ENCODE measurements at places on chromosomes 7 and 10. TPM values are rescaled to one million over a fixed set of nuclear protein-coding genes. Genes with fewer than 3 reads are reported as not detected.

The GRID1 gene
- not detected for total RNA-seq

DNA sequence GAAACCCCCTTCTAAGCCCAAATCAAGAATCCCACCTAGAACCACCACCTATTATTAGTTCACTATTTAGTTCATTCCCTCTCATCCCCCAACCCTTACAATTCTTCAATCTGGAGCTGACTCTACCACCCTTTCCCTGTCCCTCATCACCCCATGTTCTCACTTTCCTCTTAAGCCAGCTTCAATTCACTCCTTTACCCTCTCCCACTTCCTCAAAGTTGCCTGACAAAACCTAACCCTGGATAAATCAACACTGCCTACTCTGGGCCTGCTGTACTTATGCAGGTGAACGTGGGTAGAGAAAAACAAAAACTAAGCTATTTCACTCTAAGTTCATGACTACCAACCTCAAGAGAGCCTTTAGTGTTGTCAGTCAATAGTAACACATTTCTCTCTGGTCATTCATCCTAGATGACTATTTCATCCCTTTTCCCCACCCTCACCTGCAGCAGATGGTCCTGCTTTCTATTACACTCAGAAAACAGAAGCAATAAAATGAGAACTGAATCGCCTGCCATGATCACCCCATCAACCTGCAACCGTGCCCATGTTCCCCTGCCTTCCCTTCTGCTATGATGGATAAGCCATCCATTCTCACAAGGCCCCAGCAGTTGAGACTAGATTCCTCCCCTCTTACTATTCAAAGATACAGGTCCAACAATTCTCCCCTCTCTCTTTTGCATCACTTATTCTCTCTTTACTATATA is 52.6 kb downstream of the ARHGAP21 start:
- DNase-seq = no peak

GRCh38 chr10:369221-369683 is 234.0 kb downstream of the ZMYND11 start:
- DNase-seq = no peak

DNA sequence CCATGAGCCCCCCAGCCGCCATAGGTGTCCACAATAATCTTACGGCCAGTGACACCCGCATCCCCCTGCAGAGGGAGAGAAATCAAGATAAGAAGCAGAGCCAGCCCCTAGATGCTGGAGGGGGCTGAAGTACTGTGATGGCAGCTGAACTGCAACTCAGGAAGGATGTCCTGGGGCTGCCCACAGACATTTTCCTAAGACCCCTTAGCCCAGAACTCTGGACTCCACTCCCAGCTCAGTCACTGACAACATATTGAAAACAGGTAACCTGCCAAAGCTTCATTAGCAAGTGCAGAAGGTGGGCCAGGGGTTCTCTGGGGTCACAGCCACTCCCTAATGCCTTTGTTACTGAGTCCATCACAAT is 14.3 kb downstream of the MAT1A start:
- DNase-seq = no peak

- DNase-seq = no peak
Observed at GRCh38 chr7:19437446-19437845, 271.4 kb downstream of the POLR1F start.

- DNase-seq = no peak
Observed at GRCh38 chr10:71525092-71525491, 128.4 kb downstream of the CDH23 start.

- DNase-seq = no peak
Observed at GRCh38 chr7:71511361-71511807, 379.4 kb downstream of the GALNT17 start.

DNA sequence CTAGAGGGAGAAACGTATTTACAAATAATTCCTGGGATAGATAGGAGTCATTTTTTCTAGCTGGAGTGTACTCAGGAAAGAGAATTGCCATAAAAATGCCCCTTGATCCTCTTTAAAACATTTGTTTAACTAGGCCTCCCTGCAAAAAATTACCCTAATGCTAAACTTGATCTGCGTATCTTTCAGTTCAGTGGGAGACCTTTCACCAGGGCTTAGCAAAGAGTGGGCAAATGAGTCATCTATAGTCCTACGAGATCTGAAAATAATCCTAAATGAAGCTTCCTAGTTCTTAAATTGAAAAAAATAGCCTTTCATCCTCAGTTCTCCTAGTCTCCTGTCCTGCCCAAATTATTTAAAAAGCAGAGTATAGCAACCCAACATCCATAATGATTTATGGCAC is 198.6 kb upstream of the FRMD4A start:
- no peak for DNase-seq

GRCh38 chr10:1661859-1662437 is 75.4 kb downstream of the ADARB2 start:
- DNase-seq = no peak
